NCI-H1417 treated with DMSO at 0.1 percent for 48 hours (cell line): ENCODE measurements at places on chromosomes 5 and 9.

GRCh38 chr5:17172791-17173190 lies 44.6 kb upstream of the BASP1 start:
- DNase-seq, result no peak

GRCh38 chr5:97832645-97833296 lies 649.7 kb upstream of the RIOK2 start:
- DNase-seq, result no peak

- DNase-seq, result no peak
Observed at GRCh38 chr9:133886563-133887501, 105.3 kb downstream of the VAV2 start.

- no peak for DNase-seq
Observed at GRCh38 chr5:151617841-151618710, 26.9 kb upstream of the FAT2 start.

DNA sequence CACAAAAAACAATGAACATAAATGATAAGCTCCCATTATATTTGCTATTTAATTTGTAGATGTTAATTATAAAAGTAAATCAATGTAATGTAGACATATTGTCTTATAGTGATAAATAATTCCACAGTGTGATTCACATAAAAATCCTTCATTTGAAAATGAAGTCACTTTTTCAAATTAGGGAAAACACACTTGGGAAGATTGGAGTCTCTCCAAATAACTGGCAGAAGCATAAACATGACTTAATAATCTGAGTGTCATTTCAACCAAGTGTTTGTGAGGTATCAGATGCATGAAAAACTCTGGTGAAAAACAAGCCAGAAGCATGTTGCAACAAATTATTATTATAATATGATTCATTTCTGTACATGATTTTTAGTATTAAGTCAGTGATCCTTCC lies 102.2 kb downstream of the CETN3 start:
- DNase-seq, result no peak
